ENCODE measurements at places on chromosomes 5 and 9.

GRCh38 chr5:87116825-87117512 is 150.7 kb upstream of the RASA1 start:
- peak; percentile 35 for DNase-seq

DNA sequence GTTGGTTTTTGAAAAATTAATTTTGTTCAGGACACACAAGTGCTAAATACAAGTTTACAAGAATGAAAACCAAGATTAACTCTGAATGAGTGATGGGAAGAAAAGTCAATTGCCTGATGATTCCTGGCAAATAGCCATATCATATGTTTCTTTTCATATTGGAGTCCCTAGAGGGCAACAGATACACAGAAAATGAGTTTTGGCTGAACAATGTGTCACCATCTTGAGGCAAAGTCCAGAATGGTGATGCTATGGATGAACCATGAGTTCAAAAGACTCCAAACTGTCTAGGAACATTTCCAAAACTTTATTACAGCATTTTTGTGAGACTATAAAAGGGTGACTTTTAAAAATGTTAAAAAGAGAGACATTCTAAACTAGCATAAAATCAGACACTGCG is 382.9 kb downstream of the TMEM161B start:
- no peak for DNase-seq

GRCh38 chr9:110835404-110835803 is 166.8 kb downstream of the MUSK start:
- peak; percentile 92 for DNase-seq

DNA sequence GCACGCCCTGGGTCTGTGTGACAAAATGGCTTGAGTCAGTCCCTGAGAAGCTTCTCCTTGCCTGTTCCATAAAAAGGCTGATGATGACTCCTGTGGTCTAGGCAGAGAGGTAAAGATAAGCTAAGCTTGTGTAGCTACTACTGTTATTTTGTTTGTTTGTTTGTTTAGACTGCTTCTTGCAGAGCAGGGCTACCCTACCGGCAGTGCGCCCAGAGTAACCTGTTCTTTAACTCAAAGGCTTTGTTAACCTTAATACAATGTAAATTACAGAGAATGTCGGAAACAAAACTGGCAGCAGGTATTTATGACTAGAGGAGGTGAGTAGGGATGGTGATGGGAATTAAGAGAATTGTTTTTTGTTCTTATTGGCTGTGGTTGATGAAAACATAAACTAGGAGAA is 87.6 kb downstream of the F2RL2 start:
- DNase-seq, result no peak

DNA sequence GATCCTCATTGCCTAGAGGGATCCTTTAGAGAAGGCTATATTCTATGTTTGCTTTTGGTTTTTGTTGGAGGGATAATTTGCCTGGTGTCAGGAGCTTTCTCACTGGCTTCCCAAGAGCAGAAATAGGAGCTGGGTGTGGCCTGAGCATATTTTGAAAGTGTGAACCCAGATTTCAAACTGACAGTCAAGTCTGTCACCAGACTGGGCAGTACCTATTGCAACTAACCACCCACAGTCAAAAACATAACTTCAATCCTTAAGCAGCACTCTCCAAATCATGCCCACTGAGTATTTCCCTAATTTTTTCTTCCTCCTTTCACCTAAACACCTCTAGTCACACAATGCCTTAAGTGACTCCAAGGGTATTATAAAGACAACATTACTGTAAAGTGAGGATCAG is 278.4 kb downstream of the EBF1 start:
- no peak for DNase-seq

- DNase-seq, result peak; percentile 72
Measured at GRCh38 chr9:122580360-122580759, 2.8 kb downstream of the OR1L8 start.

GRCh38 chr5:102536323-102536928 is 37.6 kb upstream of the SLCO6A1 start:
- DNase-seq, result peak; percentile 18

DNA sequence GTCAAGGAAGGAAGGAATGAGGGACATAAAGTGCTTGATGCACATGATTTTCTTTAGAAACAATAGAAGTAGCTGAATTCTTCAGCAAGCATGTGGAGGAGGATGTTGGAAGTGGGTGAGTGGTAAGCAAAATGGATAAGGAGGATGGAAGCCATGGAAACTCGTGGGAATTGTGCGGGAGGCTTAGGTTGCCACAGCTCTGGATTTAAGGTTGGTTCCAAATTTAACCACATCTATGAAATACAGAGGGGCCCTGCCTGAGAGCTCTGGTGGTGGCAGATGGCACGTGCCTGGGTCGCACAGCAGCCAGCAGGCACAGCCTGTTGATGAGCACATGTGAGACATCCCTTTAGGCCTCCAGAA is 284.7 kb downstream of the SMARCA2 start:
- DNase-seq, result no peak

- no peak for DNase-seq
Measured at GRCh38 chr5:89830691-89831090, 578.9 kb downstream of the CETN3 start.

DNA sequence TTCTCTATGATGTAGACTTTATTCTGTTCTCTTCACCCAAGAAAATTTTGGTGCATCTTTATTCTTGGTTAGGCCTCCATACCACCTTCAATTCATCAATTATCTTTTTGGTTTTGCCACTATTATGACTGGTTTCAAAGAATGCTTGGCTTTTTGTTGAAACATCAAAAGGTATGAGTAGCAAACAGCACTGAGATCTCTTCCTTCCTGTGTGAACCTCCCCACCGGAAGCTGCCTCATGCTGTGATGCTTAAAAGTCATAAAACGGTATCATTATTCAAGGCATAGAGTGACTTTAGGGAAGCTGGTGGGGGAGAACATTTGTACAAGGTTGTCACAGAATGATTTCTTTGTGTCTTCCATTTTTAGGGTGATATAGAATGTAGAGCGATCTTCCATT is 70.6 kb downstream of the IQGAP2 start:
- DNase-seq, result no peak

DNA sequence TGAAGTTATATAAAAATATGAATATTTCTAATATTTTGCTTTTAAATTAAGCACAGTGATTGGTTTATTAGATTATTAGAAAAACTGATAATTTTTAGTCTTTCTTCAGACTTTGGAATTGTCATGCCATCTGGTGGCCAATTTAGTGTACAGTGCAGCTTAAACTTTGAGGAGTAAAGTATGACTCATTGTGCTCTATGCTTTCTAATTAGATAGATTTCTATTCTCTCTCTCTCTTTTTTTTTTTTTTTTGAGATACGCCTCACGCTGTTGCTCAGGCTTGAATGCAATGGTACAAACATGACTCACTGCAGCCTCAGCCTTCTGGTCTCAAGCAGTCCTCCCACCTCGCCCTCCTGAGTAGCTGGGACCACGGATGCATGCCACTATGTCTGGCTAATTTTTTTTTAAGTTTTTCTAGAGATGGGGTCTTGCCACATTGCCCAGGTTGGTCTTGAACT is 42.1 kb upstream of the GPR21 start:
- peak; percentile 79 for DNase-seq

GRCh38 chr5:110321117-110321516 is 405.4 kb downstream of the TMEM232 start:
- no peak for DNase-seq

DNA sequence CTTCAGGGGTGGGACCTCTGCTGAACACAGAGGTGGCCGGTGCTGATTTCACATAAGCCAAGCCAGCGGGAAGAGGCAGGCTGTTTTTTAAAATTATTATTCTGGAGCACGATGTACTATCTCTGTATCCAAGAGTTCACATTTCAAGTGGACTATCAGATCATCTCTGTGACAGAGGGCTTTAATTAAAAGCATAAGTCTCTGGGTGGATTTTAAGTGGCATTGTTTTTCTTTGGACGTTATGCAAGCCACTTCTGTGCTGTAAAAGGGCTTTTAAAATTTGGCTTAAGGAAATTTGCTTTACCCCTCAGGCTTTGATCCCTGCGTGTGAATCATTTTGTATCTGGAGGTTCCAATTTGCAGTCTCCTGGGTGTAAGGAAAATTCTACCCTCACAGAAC is 124.7 kb downstream of the PALM2AKAP2 start:
- DNase-seq, result peak; percentile 85

DNA sequence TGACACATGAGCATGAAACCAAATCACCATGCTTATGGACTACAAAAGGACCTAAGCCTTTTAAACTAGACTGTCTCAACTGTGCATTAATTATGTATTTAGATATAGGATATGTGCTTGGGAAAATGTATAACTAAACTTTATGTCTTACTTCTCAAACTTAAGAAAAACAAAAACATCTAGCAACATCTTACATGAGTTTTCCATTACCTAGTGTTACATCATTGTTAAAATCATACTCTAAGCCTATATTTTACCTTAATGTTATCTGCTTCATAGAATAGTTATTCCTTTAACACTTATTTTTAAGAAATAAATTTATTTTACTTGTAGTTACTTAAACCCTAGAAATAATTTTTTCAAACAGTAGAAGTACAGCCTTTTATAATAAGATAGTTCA is 24.0 kb downstream of the NME5 start:
- DNase-seq, result no peak

GRCh38 chr5:132389051-132389331 is 19.5 kb downstream of the SLC22A5 start:
- peak; percentile 12 for DNase-seq

- no peak for DNase-seq
Measured at GRCh38 chr5:145683431-145683830, 151.7 kb downstream of the PRELID2 start.

DNA sequence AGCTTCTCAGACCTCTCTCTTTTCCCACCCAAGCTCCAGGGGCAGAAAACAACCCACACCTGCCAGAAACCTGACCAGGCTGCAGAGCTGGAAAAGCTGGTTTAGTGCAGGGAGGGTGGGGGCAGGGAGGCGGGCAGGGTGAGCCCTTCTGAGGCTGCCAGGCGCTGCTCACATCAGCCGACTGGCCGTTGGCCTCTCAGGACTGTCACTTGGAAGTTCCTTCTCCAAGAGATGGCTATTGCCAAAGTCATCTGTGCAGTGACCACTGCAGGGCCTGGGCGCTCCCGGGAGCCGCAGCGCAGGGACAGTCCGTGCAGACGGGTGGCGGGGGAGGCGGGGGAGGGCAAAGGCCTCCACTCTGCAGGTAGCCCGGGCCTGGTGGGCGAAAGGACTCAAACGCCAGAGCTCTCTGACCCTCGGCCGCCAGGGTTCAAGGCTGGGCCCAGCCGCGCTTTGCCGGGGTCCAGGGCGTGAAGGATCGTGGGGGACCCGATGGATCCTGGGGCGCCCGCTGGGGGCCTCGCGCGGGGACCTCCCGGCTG is 205.0 kb upstream of the IER5L start:
- DNase-seq, result peak; percentile 27

DNA sequence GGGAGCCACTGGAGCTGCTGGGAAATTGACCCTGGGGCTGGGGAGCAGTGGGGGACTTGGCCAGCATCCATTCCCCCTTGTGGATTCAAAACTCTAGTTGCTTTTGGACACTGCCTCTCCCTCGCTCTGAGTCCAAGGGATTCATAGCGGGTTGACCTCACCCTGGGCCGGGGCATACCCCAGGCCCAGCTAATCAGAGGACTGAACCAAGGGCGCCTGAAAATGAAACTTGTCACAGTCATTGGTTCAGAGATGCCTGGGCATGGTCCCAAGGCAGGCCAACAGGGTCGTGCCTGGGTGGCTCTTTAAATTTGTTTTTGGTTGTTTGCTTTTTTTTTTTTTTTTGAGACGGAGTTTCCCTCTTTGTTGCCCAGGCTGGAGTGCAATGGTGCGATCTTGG is 22.6 kb downstream of the STK10 start:
- no peak for DNase-seq

DNA sequence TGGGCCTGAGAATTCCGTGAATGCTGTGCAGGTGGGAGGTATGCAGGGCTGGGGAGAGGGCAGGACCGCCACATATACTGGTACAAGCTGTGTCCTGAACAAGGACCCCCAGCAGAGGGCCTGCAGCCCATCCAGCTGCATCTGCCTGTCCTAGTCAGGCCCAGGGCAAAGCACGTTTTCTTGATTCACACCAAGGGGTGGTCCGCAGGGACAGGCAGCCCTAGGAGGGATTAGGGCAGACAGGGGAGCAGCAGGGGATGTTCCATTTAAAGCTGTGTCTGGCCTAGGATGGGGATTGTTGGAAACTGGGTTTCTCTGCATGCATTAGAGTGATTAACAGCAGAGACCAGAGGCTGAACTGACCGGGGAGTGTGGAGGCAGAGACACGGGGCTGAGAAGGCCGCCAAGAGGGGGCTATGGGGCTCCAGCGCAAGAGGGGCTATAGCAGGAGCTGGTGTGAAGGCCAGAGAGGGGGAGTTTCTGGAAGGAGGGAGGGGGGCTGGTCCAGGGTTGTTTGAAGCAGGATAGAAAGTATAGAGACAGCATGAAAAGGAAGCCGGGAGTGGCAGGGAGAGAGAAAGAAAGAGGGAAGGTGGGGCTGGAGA is 2.7 kb downstream of the GRM6 start:
- DNase-seq, result no peak

DNA sequence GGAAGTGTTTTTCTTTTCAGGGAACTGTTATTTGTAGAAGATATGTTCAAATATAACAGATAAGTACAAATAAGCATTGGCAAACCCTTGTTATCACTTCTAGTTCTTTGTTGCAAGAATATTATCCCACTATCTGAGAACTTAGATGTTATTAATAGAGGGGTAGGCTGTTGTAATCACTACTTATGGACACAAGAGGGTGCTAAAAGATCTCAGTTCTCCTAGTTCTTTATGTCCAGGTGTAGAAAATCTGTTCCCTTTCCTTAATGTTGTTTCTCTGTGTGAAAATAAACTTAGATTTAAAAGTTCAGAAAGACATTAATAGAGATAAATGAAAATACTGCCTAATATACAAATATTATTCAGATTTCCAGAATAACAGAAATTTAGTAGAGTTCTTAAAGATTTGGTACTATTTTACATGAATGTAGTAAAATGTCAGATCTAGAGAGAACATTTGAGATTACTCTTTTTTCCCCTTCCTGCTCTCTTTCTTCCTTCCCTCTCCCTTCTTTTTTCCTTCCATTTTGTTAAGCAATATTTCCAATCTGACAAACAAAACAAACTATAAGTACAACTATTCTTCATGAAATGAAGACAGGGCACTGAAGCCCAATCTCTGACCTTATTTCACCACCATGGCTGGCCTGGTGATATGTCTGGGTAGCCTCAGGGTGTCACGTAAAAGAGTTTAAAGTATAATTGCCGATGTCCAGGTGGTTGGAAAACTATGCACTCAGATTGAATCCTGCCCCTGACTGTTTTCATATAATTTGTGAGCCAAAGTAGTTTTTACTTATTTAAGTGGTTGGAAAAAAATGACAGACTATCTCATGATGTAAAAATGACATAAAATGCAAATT is 43.6 kb upstream of the C5orf46 start:
- peak; percentile 16 for DNase-seq

- DNase-seq, result no peak
Measured at GRCh38 chr5:157269761-157270272, 3.9 kb downstream of the CYFIP2 start.

Data from foreskin fibroblast (primary cell).